ENCODE measurements at places on chromosomes 12 and 14.

- no peak for DNase-seq
Measured at GRCh38 chr12:78186670-78187069, 356.0 kb downstream of the NAV3 start.

DNA sequence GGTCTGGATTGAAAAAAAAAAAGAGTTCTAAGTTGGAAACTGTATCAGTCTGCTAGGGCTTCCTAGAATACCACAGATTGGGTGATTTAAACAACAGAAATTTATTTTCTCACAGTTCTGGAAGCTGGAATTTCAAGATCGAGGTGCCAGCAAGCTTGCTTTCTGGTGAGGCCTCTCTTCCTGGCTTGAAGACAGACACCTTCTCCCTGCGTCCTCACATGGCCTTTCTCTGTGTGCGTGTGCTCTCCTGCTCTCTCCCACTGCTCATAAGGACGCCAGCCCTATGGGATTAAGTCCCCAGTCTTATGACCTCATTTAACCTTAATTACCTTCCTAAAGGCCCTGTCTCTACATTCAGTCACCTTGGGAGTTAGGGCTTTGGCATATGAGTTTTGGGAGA, 215.5 kb downstream of the PIK3C2G start:
- no peak for DNase-seq

GRCh38 chr14:47261350-47261749, 414.1 kb downstream of the MDGA2 start:
- no peak for DNase-seq

GRCh38 chr14:56975521-56975920, 165.2 kb upstream of the OTX2 start:
- DNase-seq, result no peak

- DNase-seq, result no peak
Measured at GRCh38 chr14:99063620-99064225, 208.3 kb downstream of the BCL11B start.

DNA sequence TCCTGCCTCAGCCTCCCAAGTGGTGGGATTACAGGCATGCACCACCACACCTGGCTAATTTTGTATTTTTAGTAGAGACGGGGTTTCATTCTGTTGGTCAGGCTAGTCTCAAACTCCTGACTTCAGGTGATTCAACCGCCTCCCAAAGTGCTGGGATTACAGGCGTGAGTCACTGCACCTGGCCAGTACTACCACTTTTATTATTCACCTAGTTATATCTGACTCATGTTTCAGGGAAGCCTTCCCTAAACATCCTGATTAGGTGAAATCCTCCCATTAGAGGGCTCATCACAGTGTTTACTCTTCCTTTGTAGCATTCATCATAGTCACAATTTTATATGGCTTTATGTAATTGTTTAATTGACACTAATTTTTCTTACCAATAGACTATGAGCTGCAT, 295.3 kb upstream of the SOX5 start:
- no peak for DNase-seq

DNA sequence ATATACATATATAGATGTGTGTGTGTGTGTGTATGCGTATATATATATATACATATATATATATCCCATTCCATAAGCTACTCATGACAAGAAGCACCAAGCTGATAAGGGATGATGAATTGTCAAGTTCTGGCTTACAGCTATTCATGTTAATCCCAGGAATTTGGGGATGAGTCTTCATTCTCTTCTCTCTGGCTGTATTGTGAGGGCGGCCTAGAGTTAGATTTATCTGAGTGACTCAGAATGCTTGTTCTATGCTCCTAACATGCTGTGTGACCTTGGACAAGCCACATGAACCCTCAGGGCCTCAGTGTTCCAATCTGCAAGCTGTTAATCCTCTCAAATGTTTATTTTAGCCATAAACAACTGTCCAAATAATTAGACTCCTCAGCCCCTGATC, 749.0 kb downstream of the MED13L start:
- DNase-seq, result no peak

DNA sequence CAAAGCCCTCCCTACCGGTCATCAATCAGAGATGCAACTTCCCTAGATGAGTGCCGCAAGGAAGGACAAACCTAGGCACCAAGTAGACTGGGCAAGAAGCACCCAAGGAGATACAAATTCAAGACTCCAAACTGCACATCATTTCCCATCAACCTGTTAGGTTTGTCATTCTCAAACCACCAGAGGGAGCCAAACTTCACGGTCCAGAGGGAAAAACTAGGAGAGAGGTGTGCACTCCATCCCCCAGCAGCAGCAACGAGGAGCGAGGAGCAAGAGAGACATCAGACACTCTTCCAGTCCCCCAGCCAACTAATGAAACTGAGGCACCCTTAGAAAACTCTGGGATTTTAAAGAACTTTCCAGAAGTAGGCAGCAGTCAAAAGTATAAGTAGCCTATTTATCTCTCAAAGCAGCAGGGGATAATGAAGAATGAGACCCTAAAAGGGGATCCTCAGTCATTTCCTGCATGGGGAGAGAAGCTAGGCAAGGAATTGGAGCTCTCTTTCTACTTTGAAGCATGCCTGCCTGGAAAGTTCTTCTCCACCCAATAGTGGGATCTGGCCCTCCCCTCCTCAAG, 37.0 kb upstream of the NT5DC3 start:
- DNase-seq, result peak; percentile 61

- DNase-seq, result no peak
Measured at GRCh38 chr12:31647086-31647491, 12.4 kb upstream of the ETFBKMT start.

GRCh38 chr12:19048943-19049342, 80.6 kb upstream of the PLEKHA5 start:
- DNase-seq, result no peak

DNA sequence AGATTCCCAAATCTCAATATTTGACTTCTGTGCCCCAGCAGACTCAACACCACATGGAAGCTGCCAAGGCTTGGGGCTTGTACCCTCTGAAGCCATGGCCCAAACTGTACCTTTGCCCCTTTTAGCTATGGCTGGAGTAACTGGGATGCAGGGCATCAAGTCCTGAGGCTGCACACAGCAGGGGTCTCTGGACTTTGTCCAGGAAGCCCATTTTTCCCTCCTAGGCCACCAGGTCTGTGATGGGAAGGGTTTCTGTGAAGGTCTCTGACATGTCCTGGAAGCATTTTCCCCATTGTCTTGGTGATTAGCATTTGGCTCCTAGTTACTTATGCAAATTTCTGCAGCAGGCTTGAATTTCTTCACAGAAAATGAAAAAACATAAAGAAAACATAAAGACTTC, 762.3 kb downstream of the GALC start:
- DNase-seq, result no peak

GRCh38 chr14:32073537-32074189, 3.4 kb upstream of the ARHGAP5 start:
- peak; percentile 74 for DNase-seq

DNA sequence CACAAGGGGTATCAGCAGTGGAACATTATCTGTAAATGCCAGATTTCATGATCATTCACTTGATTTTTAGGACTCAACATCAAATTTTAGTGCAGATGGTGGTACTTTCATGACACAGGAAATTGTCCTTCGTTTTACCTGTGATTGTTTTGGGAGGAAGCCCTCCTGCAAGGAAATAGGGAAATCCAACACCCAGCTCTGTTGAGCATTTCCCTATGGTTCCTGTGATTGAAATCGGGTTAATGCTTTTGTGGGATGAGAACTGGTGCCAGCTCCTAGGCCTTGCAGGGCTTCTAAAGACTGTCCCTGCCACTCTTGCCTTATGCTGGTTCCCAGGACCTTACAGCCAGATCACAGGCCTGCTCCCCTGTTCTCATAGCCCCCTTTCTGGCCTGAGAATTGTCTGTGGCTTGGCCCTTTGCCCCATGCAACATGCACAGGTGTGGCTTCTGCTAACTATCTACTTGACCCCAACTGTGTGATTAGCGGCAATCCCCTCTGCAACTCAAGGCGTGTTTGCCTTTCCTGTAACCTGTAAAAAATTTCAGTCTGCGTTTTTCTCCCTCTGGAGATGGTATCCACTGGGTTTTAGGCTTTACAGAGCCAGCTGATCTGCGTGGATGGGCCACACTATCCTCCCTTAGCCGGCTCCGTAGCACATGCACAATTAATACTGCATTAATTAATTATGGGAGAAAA, 112.5 kb downstream of the ETV6 start:
- DNase-seq, result peak; percentile 36

DNA sequence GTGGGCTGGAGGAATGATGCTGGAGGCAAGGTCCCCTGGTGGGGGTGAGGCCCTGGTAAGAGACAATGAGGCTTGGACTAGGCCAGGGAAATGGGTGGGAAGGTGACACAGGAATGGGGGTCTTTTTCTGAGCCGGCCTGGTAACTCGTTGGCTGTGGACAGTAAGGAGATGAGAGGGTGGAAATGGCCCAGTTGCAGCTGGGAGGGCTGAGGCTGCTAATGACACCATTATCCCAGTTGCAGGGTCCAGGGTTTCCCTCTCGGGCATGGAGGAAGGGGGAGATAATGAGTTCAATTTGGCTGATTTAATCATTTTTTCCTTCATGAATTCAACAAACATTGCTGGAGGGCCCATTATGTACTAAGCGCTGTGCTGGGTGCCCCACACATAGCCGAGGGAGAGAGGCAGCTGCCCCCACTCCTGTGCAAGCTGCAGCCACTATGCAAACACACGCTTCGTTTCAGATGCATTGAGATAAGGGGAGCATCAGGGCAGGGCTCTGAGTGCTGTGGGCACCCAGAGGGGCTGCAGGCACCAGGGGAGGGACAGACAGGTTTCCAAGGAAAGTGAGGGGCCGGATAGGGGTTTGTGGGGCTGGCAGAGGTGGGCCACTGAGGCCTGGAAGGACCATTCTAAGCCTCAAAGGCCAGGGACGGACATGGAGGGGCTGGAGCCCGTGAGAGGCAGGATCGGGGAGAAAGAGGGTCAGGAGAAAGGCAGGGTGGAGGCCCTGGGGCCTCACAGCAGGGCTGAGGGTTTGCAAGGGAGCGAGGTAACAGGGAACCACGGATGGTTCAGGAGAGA, 43.2 kb upstream of the MEG3 start:
- DNase-seq, result no peak

DNA sequence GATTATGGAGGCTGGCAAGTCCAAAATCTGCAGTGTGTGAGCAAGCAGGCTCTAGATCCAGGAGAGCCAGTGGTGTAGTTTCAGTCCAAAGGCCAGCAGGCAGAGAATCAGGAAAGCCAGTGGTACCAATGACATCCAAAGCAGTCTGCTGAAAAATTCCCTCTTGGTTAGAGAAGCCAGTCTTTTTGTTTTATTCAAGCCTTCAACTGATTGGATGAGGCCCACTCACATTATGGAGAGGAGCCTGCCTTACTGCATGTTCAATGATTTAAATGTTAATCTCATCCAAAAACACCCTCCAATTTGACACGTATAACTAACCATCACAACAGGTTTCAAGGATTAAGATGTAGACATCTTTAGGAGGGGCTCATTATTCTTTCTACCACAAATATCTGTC, 49.5 kb upstream of the ZDHHC17 start:
- no peak for DNase-seq

GRCh38 chr12:111557271-111558106, 41.6 kb downstream of the ATXN2 start:
- DNase-seq, result no peak

DNA sequence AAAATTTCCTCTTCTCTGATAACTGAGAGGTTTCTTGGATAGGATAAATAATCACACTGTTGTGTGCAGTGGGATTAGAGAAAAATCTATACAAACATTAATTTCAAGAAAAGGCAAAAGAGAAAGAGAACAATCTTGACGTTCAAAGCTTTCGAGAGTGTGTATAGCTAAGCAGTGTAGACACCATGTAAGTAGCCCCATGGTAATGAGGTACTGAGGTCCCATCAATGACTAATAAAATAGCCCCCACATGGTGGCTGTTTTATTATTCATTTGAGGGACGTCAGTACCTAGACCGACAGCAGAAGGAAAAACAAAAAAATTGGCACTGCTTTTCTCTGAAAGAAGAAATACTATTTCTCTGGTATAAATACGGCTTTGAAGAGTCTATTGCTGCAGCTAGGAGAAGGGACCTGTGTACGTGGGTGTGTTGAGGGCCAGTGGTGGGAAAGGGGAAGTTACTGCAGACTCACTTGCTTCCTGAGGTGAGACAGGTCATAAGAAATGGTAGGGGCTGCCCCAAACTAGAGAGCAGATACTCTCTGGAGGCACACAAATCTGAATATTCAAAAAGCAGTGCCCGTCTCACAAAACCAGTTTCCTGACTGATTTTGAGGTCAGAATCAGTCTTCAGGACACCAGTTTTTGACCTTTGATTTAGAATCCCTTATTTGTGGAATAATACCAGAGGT, 339.8 kb downstream of the EMP1 start:
- peak; percentile 64 for DNase-seq

- DNase-seq, result no peak
Measured at GRCh38 chr14:59333668-59334067, 131.5 kb downstream of the GPR135 start.

GRCh38 chr14:68368850-68369249, 424.0 kb downstream of the ZFP36L1 start:
- DNase-seq, result peak; percentile 35

DNA sequence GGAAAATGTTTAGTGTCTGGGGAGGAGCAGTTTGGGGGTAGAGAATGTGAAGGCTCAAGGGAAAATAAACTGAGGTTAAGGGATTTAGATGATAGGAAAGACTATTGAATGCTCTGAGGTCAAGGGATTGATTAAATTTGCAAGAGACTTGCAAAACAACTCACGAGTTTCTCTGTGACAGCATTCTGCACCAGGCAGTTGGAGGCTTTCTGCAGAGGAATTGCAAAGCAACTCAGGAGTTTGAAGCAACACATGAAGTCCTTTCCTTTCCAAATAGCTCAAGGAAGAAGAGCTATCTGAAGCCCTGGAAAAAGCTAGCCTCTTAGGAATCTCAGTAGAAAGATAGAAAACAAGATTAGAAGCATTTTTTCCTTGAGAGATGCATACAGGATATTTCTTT, 23.9 kb downstream of the SLC7A8 start:
- no peak for DNase-seq

GRCh38 chr12:1857086-1857485, 36.7 kb downstream of the LRTM2 start:
- no peak for DNase-seq

GRCh38 chr12:13499008-13499407, 302.5 kb downstream of the EMP1 start:
- no peak for DNase-seq

- no peak for DNase-seq
Measured at GRCh38 chr12:9758119-9758518, 2.6 kb downstream of the CD69 start.

- DNase-seq, result no peak
Measured at GRCh38 chr12:107818984-107819383, 44.5 kb downstream of the ASCL4 start.

- DNase-seq, result no peak
Measured at GRCh38 chr12:49748800-49749199, 7.4 kb downstream of the TMBIM6 start.

DNA sequence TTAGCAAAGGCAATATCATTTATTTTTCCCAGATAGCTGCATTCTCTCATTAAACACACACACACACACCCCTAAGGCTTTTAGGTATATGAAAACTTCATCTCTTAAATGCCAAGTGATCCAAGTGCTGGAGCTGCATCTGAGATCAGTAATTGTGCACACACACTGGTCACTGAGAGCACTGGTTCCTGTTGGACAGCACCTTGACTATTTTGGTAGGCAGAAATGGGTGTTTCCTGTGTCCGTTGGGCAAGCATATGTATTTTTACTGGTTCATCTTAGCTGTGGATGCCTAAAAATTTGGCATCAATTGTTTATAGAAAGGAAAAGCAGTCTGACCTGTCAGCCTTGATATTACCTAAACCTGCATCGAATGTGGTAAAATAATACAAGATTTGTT, 182.5 kb downstream of the MSRB3 start:
- DNase-seq, result no peak
